ENCODE measurements at places on chromosomes 1 and 21. TPM values are rescaled to one million over a fixed set of nuclear protein-coding genes. Genes with fewer than 3 reads are reported as not detected.

The F3 gene
- 0.33 TPM for total RNA-seq

The KRTAP7-1 gene
- total RNA-seq, result not detected

The FAM177B gene
- not detected for total RNA-seq

The NEK2 gene
- total RNA-seq, result 28.7 TPM

The PODN gene
- total RNA-seq, result 0.11 TPM

The CD84 gene
- total RNA-seq, result 14.2 TPM

The CCDC30 gene
- 1.8 TPM for total RNA-seq

The KCNJ6 gene
- not detected for total RNA-seq

The BRINP2 gene
- total RNA-seq, result not detected

The SPRR2G gene
- total RNA-seq, result not detected

The PEAR1 gene
- total RNA-seq, result not detected

The MAB21L3 gene
- 1.7 TPM for total RNA-seq

The SLC22A15 gene
- total RNA-seq, result 0.08 TPM

The FAM78B gene
- 2.9 TPM for total RNA-seq

The WDR64 gene
- not detected for total RNA-seq

The RFX5 gene
- total RNA-seq, result 119 TPM

The AXDND1 gene
- total RNA-seq, result 0.40 TPM

Data from GM12878 (cell line).